Motor neuron (in vitro differentiated cells): ENCODE measurements at places on chromosomes 11 and 22. TPM values are rescaled to one million over a fixed set of nuclear protein-coding genes. Genes with fewer than 3 reads are reported as not detected.

Gene OR2D2
- 1.0 TPM in 1 of 2 replicates, not detected in the other for total RNA-seq

DNA sequence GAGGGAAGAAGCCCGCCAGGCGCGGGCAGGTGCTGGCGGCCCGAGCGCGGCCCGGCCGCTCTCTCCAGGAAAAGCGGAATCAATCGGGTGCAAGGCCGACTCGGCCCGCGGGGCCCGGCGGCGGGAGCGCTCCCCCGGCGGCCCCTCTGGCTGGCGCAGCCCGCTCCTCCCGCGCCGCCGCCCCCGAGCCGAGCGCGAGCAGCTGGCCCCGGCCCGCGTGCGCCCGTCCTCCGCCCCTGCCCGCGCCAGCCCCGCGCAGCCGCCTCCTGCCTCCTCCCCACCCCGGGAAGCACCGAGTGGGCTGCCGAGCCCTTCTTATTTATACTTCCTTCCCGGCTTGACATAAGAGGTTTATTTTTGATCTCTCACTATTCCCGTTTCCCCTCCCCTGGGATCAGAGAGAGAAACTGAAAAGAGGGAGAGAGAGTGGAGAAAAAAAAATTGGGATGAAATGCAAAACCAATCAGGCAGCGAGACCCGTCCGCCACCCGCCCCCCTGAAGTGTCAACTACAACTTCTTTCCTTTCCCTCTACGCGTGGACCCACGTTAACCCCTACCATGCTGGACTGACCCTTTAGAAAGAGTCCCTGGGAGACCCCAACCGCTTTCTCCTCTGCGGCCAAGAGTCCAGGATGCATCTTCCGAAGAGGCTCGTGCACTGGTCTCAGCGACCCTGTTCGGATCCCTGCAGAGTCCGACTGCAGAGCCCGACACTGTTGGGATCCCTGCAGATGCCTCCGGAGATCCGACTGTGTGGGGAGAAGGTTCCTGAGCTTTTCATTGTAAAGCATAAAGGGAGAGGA lies at the start of gene ADAMTS8:
Gene ADAMTS8, minus strand, starts transcription at position 294 of the 804 bp plus-strand sequence. CDS start 323 bp downstream, outside the sequence.
- ATAC-seq: peak; percentile 75

DNA sequence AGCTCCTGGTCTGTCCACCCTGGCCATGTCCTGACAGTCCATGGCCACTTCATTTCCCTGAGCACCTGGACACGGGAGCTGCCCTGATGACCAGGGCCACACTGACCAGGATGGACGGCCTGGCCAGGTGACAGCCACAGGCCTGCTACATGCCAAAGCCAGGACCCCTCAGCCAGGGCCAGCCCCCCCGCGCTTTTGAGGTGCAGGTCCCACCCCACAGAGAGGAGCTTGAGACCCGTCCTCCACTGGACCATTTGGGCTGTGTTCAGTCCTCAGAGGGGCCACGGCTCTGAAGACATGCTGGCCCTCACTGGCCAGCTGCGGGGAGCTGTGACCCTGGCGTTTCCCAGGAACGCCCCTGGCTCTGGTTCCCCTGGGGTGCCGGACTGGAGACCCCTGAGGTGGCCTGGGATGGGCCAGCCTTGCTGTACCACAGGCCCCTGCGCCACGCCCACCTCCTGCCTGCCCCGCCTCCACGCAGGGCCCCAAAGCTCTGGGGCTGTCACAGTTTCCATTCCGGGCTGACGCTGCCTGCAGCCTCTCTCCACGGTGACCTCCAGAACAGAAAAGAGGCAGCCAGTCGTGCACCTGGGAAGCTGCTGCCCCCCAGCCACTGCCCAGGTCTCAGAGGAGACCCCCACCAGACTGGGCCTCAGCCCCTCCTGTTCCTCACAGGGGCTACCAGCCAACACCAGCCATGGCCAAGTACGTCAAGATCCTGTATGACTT lies 18.2 kb downstream of the EPS8L2 start:
- ATAC-seq: no peak

DNA sequence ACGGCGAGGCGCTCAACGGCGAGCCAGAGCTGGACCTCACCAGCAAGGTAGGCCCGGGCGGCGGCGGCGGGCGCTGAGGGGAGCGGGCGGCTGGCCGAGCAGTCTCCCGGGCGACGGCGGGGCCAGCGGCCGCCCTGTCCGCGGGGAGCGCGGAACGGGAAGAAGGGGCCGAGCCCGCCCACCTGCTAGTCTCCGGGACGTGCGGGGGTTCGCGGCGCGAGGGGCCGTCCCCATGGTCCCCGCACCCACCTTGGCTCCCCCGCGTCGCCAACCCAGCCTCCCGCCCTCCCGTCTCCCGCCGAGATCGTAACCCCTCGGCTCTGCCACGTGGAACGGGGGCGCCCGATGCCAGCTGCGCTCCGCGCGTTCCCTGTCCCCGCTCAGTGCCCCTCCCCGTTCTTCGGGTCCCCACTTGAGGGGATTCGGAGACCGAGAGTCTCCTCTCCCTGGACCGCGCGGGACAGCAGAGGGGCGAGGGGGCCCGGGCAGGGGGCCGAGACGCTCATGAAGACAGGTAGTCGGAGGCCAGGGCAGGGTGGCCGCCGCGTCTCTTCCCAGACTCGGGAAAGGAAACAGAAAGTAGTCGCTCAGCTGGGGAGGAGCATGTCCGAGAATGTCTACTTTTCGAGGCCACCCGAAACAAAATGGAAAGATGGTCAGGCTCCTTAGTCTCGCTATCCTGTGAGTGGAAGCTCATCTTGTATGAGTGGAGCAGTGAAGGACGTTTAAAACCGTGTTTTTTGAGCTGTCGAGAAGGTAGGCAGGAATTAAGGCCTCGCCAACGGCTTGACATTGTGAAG lies 557 bp downstream of the GTPBP1 start:
- ATAC-seq: peak; percentile 15

Gene JAM3
- 61.9 and 66.9 TPM in 2 replicates for total RNA-seq

Gene TENM4
- total RNA-seq: 25.6 and 33.9 TPM in 2 replicates
